ENCODE measurements at places on chromosomes 1 and 21.

GRCh38 chr21:45887120-45887611 lies 94.4 kb upstream of the COL6A1 start:
- DNase-seq: peak; percentile 58

DNA sequence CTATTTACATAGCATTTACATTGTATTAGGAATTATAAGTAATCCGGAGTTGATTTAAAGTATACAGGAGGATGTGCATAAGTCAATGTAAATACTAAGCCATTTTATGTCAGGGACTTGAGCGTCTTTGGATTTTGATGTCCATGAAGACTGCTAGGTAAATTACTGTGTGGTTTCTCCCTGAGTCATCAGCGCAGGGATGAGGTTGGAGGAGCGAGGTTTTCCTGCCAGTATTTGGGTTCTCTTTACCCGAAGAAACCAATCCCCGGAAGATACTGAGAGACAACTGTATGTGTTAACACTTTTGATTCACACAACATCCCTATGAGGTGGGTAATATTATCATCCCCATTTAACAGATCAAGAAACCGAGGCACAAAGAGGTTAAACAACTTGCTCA lies 29.3 kb downstream of the BATF3 start:
- no peak for DNase-seq

DNA sequence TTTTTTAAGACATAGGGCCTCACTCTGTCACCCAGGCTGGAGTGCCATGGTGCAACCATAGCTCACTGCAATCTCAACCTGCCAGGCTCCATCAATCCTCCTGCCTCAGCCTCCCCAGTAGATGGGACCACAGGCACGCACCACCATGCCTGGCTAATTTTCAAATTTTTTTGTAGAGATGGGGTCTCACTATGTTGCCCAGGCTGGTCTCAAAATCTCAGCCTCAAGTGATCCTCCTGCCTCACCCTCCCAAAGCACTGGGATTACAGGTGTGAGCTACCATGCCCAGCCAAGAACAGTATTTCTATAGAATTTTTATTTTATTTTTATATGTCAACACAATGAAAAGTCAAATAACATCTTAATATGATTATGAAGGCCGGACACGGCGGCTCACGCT lies 10.9 kb downstream of the GNB1 start:
- no peak for DNase-seq

DNA sequence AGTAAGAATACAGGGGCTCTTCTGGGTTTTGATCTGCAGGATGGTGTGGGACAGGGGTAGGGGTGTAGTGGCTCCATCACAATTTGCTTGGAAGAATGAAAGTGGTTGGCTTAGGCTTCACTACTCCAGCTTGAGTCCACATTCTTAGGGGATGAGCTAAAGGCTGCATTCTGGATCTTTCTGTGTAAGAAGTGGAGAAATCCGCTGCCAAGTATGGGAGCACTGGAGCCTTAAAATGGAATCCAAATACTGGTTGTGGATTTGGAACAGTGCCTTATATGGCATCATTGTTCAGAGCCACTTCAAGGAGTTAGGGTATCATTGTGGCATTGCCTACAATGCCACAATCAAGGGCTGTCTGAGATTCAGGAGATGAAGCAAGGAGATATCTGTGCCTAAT lies 187.1 kb downstream of the LMO4 start:
- DNase-seq: no peak

DNA sequence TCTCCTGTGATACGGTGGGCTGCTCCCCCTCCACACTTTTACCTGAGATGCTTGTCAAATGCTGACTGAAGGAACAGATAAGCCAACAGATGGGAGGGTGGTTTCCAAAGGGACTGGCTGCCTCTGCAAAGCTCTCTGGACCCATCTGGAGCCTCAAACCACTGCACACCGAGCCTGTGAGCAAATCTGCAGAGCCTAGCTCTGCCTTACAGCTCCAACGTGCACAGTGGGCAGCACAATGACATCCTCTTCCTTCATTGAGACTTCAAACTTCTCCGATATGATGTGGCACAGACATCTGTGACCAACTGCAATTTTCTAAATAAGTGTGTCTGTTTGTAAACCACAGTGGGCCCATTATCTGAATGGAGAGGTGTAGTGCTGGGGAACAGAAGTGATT lies 26.2 kb upstream of the KNCN start:
- DNase-seq: no peak

- no peak for DNase-seq
These were observed 3.8 kb upstream of the HES3 start for GRCh38 chr1:6239950-6240768.

DNA sequence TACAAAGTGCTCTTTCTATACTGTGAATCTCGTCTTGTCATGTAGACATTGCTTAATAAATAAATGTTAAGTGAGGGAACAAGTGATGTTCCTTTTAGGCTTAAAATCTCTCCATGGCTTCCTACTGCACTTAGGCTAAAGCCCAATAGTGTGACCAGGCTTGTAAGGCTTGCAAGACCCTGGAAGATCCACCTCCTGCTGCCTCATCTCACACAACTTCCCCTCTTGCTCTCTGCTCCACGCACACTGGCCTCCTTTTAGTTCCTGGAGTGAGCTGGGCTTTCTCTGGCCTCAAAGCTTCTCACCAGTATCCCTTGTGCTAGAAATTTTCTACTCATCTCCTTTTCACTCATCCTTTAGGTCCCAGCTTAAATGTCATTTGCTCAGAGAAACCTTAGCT lies 41.5 kb upstream of the DIPK1A start:
- DNase-seq: no peak

GRCh38 chr1:2046953-2047748 lies 3.1 kb upstream of the PRKCZ start:
- DNase-seq: no peak

DNA sequence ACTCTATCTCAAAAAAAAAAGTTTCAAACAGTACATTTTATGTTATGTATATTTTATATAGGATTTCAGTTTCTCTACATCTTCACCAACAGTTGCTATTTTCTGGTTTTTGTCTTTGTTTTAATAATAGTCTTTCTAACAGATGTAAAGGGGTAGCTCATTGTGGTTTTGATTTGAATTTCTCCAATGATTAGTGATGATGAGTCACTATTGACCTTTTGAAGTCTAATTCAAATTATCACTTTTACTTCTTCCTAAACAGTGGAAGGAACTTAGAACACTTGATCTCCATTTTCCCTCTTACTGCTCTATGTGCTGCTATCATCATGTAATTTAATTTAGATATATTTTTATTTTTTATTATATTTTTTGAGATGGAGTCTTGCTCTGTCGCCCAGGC lies 31.7 kb upstream of the SHCBP1L start:
- no peak for DNase-seq

DNA sequence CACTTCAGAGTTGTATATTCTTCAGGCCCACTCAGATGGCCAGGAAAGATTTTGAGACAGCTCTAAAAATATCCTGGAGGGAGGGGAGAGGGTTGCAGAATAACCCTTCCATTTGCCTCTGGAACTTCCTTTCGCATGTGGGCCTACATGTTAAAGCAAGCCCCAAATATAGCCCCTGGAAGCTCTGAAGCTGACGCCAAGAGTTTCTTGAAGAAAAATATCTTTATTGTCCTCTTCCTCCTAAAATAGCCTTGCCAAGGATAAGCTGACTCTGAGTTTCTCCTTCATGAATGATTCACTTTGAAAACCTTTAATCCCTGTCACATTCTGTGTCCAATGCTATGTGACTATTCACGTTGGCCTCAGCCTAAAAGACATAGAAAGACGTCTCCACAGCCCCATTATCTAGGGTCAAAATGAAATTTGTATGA lies 6.4 kb downstream of the C1orf116 start:
- DNase-seq: no peak

DNA sequence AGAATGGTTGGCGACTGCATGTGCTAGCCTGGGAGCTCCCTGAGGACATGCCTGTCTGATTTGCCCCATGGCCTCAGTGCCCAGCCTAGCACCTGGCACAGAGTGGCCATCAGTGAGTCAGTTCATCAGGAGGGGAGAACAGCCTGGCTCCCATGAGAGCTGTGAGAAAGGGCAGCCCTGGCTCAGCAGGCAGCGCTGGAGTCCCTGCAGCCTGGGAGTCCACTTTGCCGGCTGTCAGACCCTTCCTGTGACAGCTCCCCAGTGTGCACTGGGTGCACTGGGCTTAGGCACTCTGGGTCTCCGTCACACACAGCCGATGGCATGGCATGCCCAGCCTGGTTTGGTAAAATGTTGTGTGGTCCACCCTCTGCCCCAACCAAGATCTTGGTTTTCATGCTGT lies 28.7 kb downstream of the LDLRAP1 start:
- DNase-seq: no peak

GRCh38 chr1:93036672-93037071 lies 42.4 kb upstream of the MTF2 start:
- DNase-seq: no peak

GRCh38 chr1:239963856-239964255 lies 127.8 kb upstream of the FMN2 start:
- DNase-seq: no peak

DNA sequence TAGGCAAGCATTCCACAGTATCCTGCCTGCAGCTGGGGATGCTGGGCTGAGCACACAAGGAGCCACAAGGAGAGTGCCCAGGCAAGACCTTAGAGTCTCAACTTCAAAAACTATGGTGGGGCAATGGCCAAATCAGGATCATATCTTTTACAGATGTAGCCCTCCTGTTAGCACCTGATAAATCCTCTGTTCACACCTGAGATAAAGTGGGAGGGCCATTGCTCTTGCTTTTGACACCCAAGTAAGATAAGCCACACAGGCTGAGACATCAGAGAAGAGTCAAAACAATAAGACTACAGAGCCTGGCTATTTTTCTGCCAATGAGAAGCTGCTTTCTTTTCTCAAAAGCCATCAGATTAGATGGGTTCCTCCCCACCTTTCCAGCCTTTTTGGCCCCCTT lies 148.9 kb downstream of the AJAP1 start:
- DNase-seq: no peak

DNA sequence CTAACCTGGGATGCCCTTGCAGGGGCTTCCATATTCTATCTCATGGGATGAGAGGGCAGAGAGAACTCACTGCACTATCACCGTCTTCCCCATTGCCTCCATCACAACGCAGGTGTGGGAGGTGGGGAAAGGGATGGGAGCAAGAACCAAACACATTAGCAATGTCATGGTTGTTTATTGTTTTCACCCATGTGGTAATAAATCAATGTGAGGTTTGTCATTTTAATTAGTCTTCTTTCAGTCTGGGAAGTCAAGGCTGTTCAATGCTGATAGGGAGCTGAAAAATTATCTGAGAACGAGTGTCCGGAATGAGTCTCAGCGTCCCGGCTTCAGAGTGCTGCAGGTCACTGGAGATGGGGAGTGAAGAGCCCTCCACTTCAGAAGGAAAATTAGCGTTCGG lies 268.5 kb downstream of the DUSP10 start:
- no peak for DNase-seq

DNA sequence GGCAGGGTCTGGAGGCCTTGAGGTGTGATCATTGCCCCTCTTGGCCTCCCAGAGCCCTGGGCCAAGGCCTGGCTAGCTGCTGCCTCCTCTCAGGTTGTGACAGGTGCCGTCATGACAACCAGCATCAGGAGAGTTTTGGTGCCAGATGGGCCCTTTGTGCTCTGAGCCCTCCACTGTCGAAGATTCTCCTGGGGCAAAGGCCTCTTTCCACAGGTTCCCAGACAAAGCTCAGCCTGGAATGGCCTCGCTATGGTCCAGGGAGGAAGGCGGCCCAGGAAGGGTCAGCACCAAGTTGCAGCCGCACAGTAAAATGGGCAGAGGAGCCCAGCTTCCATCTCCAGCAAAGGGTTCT lies 78.4 kb downstream of the ALPL start:
- no peak for DNase-seq

- DNase-seq: no peak
These were observed 1.4 kb upstream of the DENND2C start for GRCh38 chr1:114671011-114671938.

- DNase-seq: no peak
These were observed 200.3 kb downstream of the DSCAM start for GRCh38 chr21:40646651-40647050.

- DNase-seq: no peak
These were observed 88.6 kb upstream of the PKN2 start for GRCh38 chr1:88595355-88596002.

- DNase-seq: no peak
These were observed 9.0 kb downstream of the ATP8B2 start for GRCh38 chr1:154334079-154335024.

DNA sequence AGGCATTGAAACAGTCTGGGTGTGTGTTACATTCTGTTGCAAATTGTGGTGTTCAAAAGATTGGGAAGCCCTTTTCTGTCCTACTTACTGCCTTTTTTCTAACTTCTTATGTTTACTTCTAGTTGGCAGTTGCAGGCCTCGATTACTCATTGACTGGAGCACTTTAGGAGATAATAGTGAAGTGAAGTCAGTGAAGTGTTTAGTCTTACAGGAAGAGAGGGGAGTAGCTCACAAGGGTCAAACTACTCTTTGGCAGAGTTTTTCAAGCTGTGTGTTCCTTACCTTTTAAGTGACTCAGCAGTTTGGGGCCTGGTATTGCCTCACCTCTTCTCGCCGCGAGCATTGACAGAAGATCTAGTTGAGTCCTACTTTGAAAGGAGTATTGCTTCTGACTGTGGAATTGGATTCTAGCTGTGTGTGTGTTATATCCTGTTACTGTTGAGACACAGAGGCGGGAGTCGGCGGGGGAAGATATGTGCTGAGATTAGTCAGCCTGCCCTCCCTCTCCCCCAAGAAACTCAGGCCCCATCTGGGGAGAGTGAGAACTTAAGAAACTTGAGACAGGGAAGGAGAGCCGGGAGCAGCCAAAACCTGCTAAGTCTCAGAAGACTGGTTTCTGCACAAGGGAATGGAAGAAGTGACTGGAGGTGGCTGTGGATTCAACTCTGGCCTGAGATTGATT lies 19.3 kb downstream of the AHCYL1 start:
- DNase-seq: peak; percentile 72

GRCh38 chr1:229022595-229023333 lies 248.1 kb upstream of the RAB4A start:
- DNase-seq: no peak

DNA sequence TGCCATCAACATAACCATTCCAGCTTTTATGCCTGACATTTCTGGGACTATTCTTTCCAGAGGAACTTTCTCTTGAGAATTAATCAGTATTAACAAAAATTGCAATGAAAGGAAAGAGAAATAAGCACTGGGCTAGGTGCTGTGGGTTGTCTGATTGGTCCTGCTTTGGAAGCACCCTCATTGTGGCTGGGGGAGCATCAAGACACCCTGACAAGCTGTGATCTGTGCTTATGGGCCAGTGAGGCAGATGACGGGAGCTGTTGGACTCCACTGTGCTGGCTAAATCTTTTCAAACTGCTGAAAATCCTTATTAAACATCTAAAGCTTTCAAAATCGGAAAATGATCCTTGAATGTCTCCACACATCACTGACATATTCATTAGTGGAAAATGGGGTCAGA lies 20.0 kb downstream of the UBASH3A start:
- DNase-seq: no peak

- peak; percentile 79 for DNase-seq
These were observed 7.1 kb upstream of the CLDN19 start for GRCh38 chr1:42747125-42747524.

- no peak for DNase-seq
These were observed 53.3 kb upstream of the FAM89A start for GRCh38 chr1:231093156-231093922.

DNA sequence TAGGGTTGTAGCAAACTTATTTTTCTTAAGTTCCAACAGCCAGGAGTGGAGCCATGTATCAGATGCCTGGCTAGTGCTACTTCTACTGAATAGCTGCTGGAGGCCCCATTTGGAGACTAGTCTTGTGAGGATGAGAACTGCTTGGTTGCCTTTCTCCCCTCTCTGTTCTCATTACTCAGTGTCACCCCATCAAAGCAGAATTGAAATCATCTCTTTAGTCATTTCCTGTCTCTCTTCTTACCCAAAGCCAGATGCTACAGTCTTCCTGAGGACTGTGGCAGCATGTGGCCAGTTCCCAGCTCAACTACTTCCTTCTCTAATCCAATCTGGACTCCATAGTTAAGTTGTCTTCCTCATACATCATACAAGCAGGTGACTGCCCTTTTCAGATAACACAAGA lies 197.5 kb downstream of the BRINP2 start:
- DNase-seq: no peak
